ENCODE measurements at places on chromosomes 1 and 21.

DNA sequence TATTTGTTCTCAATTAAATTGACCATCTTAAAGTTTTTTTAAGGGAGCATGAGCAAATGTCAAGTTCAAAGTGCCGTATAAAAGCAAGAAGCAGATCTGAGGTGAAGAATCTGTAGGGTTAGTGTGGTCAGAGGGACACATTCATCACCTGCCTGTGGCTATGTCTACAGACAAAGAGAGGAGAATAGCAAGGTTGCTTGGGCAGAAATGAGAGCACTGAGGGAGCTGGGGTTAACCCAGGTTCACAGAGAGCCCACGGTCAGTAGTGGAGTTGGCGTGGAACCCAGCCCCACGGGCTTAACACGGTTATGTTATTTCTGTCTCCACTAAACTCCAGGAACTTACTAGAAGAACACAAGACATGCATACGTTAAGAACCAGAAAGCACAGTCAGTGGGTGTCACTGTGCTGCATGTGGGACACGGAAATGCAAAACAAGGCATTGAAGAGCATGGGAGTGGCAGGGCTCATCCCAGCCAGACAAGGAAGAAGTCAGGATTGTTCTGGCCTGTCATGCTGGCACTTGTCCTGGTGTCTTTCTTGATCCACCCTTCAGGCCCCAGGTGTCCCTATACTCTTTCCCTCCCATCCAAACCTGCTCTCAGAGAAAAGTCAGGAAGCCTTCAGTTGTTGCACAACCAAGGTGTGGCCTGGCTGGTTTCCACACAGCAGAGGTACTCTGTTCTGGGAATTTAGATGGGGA is 95.5 kb upstream of the IVNS1ABP start:
- DNase-seq: no peak

- no peak for DNase-seq
Measured at GRCh38 chr1:36457691-36458090, 6.5 kb downstream of the MRPS15 start.

DNA sequence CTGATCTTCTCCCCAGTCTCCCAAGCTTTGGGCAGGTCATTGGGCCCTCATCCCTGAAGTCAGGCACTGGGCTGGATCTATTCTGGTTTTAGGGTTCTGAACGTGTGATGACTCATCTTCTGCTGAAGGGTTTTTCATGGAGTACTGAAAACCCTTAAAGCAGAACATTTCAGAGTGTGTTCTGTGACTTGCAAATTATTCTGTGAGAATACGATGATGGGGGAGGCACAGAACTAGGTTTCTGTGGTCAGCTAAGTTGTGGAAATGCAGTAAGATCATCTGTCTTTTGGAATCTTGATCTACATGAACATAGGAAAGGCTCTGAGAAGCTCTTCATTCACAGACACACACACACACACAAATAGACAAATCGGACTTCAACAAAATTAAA is 46.2 kb downstream of the NAV1 start:
- no peak for DNase-seq

DNA sequence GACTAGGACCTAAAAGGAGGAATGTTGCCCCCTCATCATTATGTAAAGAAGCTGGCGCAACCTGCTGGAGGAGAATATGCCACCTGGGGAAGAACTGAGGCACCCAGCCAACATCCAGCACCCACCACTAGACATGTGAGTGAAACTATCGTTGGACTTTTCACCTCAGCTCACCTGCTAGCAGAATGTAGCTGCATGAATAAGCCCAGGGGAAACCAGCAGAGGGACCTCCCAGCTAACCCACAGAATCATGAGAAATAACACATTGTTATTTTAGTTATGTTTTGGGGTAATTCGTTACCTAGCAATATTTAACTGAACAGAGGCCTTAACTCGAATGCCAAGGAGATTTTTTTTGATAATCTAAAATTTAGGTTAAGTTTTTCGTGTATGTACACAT is 542.5 kb upstream of the DAB1 start:
- DNase-seq: no peak

GRCh38 chr1:171664976-171665375 is 12.5 kb upstream of the MYOC start:
- DNase-seq: no peak

DNA sequence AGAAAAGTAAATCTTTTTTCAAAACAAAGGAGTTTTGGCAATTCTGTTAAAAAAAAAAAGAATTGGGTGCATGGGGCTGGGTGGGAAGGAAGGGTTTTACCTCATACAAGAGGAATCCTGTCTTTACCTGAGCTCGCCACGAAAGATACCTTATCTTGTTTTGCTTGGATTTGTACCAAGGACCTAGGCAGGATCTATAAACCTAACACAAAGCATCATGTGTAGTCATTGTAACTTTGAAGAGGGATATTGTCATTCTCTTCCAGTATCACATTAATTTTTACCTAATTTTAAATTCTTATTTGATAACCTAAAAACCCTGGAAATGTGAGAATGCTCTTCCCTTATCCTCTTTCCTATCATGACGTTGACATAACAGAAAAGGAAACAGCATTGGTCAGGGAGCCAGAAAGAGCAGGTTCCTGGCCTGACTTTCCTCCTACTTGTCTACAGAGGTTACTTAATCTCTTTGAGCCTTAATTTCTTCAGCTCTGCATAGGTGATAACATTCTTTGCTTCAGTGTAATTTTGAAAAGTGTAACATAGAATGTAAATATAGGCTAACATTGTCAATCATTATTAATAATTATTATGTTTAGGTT is 4.0 kb upstream of the LAMC1 start:
- DNase-seq: no peak

- DNase-seq: no peak
Measured at GRCh38 chr1:194117582-194117981, 931.2 kb upstream of the B3GALT2 start.

DNA sequence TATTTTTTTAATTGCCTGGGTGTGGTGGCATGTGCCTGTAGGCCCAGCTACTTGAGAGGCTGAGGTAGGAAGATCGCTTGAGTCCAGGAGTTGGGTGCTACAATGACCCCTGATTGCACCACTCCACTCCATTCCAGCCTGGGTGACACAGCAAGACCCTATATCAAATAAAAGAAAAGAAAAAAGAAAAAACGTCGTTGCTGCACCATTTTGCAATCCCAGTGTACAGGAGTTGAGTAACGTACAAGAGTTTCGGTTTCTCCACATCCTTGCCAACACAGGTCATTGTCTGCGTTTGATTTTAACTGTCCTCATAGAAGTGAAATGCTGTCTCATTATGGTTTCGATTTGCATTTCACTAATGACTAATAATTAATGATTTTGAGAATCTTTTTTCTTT is 7.9 kb downstream of the ZNF684 start:
- DNase-seq: no peak

DNA sequence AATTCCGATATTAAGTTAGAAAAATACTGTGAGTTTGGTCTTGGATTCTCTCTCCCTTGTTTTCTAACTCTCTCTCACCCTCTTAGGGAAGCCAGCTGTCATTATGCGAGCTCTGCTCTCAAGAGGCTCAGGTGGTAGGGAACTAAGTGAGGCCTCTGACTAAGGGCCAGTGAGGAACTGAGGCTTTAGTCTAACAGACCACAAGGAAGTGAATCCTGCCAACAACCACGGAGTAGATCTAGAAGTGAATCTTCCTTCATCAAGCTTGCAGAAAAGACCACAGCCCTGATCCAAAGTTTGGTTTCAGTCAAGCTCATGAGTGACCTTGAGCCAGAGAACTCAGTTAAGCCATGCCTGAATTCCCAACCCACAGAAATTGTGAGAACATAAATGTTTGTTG is 180.1 kb upstream of the PRMT6 start:
- DNase-seq: no peak

DNA sequence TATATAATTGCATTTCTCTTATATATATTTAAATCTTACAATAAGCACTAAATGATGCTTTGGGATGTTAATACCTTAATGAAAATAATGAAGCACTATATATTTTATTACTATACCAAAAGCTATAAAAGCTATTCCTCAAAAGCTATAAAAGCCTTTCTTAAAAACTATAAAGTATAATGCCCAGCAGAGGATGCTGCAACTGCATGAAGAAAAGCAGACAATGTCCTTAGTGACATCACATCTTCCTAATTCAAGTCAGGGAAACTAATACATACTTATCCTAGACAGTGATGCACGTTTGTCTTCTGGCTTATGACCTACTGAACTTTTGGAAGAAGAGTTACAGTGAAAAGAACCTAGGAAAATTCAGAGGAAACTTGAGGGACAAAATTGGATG is 13.6 kb upstream of the C1orf185 start:
- DNase-seq: no peak

DNA sequence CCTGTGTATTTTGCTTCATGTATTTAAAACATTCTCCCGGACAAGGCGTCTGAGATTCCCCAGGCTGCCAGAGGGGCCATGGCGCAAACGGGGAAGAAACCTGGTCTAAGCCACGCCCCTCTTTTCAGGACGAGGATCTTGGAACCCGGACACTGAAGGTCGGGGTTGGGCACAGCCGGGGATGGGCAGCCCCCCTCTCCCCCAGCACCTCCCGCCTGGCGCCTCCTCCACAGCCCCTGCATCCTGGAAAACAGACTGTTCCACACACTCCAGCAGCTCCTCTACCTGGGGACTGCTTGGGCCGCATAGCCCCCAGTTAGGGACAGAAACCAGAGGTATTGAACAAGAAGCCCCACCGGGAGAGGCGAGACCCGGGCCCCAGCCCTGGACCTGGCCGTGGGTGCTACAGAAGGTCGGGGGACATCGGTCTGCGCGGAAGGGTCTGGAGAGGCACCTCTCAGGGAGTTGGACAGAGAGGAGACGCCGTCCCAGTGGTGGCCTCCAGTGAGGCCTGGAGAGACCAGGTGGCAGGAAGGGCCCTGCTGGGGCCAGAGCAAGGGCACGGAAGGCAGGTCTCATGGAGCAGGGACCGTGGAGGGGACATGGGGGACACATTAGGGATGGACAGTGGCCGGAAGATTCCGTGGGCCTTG is 5.4 kb downstream of the TP73 start:
- no peak for DNase-seq
